ENCODE measurements at places on chromosomes 4 and X.

- DNase-seq: no peak
Measured at GRCh38 chr4:77196866-77197265, 39.9 kb downstream of the CCNG2 start.

- no peak for DNase-seq
Measured at GRCh38 chrX:99901091-99901490, 509.0 kb downstream of the PCDH19 start.

GRCh38 chrX:136199365-136199764 is 51.8 kb downstream of the MAP7D3 start:
- DNase-seq: no peak

DNA sequence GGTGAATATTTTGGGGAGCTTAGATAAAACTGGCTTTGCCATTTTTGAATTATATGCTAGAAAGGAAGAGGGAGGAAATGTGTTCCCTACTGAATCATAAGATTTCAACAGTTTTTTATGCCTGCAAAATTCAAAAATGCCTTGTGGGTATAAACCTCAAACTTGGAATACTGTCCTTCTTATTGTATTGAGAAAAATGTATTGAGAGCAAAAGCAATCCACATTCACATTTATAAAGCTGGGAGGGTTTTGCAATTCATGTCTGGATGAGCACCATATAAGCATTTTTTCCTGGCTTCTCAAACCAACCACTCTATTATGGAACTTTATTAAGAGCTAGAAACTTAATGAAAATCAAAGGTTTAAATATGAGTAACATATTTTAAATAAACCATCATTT is 289.8 kb downstream of the PCDH7 start:
- DNase-seq: no peak

GRCh38 chrX:72460715-72461114 is 111.9 kb downstream of the HDAC8 start:
- DNase-seq: no peak

DNA sequence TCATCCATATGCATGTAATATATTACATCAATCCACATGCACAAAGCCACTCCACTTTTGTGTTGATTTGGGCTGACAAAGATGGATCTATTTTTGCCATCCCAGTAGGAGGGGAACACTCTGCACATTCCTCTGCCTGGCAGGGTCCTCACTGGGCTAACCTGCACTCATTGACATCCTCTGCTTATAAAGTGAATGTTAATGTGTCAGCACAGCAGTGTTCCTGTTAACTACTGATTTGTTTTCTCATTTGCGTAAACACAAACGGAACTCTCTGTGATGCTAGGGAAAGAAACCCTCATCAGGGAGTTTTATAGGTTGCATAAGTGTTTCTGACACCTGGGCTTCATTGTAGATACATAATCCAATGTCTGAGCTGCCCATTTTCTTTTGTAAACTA is 826.0 kb downstream of the RAB28 start:
- no peak for DNase-seq

GRCh38 chr4:140809676-140810075 is 53.5 kb upstream of the TBC1D9 start:
- DNase-seq: no peak

GRCh38 chrX:55135171-55135570 is 46.4 kb downstream of the PAGE2 start:
- DNase-seq: no peak

DNA sequence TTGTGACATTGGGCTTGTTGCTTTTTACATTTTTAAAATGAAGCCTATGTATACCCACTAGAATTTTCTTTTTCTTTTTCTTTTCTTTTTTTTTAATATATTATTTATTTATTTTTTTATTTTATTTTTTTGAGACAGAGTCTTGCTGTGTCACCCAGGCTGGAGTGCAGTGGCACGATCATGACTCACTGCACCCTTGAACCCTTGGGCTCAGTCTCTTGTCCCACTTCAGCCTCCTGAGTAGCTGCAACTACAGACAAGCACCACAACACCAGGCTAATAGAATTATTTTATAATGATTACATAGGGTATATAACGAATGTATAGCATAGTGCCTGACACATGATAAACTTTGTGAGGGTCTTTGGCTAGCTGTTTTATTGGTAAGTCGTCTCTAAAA is 64.9 kb downstream of the RBPJ start:
- DNase-seq: no peak

DNA sequence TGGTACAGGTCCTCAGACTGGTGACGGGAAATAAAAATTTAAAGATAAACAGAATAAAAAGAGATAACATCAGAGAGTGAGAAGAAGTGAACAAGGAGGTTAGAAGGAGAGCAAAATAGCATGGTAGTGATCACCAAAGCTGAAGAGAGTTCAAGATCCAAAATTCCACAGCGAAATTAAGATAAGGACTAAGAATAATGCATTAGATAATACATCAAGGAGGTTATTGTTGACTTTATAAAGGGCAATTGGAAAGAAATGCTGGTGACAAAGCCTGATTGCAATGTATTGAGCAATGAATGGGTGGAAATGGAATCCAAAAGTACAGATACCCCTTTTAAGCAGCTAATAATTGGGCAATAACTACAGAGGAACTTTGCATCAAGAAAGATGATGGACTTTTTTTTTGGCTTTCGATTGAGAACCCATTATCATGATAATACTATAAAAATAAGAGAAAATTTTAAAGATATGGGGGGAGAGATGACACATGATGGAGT is 101.6 kb upstream of the MAP9 start:
- no peak for DNase-seq

DNA sequence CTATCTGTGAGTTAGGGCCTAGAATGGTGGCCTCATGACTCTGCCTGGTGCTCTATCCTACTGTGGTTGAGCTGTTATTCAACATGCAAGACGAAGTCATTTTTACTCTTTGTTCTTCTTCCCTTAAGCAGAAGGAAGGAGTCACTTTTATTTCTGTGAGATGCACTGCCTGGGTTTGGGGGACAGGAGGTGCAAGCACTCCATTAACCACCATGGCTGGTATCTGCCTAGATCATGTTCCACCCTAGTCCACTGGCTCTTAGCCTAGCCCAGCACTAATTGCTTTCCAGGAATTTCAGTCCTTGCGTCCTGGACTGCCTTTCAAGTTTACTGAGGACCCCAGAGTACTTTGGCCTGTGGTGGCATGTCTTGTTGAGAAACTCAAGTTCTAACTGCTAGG is 1182.7 kb downstream of the FSTL5 start:
- no peak for DNase-seq

GRCh38 chrX:70998411-70999027 is 67.6 kb upstream of the SLC7A3 start:
- no peak for DNase-seq

DNA sequence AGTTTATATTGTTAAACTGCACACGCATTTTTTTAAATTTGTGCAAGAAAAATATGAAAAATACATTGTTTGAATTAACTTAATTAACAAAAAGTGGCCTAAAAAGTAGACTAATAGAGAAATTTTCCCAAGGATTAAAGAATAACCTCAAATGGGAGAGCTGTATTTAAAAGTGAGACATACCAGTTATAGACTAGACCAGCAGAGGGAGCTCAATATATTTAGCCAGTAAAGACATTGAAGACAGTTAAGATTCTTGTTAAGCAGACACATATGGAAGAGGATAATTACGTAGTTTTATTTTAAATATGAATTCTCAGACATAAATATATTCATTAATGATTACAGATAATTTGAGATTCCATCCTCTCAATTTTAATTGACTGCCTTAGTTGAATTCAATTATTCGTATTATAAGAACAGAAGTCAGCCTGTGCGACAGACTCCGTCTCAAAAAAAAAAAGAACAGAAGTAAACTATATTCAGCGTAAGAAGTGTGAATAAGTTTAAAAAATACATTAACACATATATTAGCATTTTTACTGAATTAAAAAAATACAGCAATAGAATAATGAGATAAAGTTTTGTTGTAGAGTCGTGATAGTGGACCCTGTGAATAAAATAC is 64.8 kb downstream of the GLRA3 start:
- no peak for DNase-seq

- no peak for DNase-seq
Measured at GRCh38 chr4:141346144-141346543, 125.4 kb downstream of the ZNF330 start.

- no peak for DNase-seq
Measured at GRCh38 chr4:137952116-137952515, 290.0 kb downstream of the SLC7A11 start.

DNA sequence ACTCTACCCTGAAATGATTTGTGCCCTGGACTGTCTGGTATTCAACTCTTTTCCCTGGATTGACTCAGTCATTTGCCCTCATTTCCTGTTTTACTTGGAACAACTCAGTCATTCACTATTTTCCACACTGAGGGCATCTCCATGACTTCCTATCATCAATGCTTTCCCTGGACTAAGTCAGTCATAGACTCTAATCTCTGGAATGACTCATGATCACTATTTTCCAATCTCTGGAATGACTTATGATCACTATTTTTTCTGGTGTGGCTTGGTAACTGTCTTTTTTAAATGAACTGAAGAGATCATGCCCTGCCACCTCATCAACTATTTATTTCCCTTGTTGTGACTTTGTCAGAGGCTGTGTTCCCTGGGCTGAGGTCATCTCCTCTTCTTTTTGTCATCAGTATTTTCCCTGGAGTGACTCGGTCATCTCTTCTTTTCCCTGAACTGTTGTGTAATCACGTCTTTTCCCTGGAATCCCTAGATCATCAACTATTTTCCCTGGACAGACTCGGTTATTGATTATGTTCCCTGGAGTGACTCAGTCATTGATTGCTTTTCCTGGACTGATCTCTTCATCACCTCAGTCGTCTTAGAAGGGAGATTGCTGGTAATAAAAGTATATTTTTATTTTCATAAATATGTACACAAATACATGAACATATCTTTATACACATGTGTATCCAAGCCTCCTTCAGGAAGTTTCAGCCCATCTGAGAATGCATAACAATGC is 327.1 kb upstream of the VCX start:
- DNase-seq: no peak

DNA sequence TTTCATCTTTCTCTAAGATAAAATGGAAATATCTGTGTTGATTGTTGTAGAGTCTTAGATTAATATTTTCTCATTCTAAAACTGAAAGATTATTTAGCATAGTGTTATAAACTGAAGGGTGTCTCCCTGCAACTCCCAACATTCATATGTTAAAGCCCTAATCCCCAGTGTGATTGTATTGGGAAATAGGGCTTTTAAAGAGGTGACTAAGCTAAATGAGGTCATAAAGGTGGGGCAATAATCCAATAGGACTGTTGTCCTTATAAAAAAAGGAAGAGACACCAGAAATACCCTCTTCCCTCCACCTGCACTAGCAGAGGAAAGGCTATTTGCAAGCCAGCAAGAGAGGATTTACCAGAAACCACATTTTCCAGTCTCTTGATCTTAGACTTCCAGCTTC is 1626.4 kb downstream of the C4orf33 start:
- no peak for DNase-seq

DNA sequence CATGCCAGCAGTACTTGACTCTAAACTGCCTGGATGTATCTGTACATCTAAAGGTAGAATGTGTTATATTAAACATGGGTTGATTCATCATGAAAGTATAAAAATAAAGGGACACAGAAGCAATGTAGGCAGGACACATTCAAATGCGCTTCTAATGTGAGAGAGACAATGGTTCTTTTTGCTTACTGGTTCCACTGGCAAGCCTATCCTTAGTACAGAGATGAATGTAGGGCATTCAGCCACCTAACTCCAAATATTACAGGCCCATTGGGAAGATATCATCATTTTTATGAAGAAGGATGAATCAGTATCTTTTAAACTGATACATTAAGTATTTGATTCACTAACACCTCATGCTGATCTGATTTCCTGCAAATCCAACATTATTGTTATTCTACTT is 18.0 kb downstream of the CDKL2 start:
- no peak for DNase-seq

- DNase-seq: no peak
Measured at GRCh38 chrX:129553619-129554288, 13.7 kb downstream of the OCRL start.

- DNase-seq: no peak
Measured at GRCh38 chr4:139901531-139902320, 236.1 kb downstream of the MGST2 start.

DNA sequence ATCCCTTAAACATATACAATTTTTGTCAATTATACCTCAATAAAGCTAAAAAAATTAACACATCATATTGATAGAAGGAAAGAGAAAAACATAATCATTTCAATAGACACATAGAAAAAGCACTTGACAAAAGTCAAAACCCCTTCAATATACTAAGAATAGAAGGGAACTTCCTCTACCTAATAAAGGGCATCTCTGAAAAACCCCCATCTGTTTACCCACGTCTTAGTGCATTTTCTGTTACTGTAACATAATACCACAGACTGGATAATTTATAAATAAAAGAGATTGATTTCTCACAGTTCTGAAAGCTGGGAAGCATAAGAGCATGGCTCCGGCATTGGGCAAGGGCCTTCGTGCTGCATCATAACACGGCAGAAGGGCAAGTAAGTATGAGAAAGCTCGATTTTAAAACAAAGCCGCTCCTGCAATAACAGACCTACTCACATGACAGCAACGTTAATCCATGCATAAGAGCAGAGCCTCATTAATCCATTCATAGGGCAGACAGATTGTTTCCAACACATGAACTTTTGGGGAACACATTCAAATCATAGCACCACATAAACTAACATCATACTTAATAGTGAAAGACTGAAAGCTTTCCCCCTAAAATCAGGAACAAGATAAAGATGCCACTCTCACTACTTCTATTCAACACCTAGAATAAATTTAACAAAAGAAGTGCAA is 15.7 kb downstream of the STEEP1 start:
- DNase-seq: no peak

DNA sequence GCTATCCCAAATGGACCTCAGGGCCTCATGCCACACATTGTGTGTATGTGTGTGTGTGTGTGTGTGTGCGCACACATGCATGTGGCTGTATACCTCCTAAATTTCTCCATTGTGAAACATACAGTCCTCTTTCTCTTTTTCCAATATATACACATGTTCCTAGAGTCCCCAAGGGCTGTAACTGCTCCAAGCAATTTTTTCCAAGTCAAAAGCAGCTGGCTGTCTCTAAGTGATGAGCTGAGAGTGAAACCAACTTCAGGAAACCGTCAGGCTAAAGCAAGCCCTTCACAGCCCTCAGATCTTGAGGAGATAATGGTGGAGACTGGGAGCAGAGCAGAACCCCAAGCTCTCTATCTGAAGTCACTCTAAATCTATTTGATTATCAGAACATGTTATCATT is 496.1 kb upstream of the DIPK2B start:
- DNase-seq: no peak

GRCh38 chr4:40962551-40963180 is 212.9 kb downstream of the NSUN7 start:
- no peak for DNase-seq

DNA sequence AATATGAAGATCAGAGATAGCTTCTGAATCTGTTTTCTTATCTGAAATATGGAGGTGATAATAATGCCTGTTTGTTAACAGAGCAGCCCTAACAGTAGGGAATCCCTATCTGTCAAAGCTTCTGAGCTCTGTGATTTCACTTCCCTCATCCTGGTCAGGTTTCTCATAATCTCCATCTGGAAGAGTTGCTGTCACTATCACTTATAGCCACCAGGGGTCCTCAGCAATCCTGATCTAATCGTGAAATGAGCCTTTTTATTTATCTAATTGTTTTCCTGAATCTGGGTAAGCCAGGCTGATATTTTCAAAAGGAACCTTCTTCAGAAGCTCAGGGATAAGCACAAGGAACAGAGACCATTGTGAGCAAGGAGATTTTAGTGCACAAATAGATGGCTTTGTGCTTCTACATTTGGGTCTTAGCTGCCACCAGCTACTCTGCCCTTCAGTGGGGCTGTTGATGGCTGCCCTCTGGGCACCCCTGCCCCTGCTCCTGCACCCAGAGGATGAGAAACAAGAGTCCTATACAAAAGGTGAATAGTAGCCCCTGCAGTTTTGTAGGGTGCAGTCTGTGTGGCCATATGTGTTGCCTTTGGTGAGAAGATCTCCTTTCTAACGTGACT is 196.4 kb upstream of the RADX start:
- no peak for DNase-seq

All from esophagus squamous epithelium (tissue), 5 donors.